ENCODE measurements at places on chromosomes 3 and 15.

- no peak for DNase-seq
These were observed 252.1 kb upstream of the KCNMB2 start for GRCh38 chr3:178284181-178284580.

DNA sequence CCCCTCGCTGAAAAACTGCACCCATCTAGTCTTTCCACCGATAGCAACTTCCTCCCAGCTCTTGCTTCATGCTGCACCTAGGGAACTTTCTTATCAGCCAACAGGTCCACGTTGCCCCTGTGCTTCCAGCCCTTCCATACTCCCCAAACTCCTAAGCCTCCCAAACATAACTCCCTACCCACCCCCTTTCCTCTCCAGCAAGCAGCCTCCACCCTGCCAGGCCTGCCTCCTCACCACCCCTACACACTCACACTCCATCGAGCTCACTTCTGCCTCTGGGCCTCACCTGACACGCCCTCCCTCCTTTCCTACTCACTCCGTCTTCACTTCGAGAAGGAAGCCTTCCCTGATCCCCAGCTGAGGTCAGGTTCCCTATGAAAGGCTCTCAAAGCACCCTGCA lies 8.1 kb downstream of the INSYN1 start:
- no peak for DNase-seq

GRCh38 chr15:101239724-101240136 lies 12.1 kb downstream of the CHSY1 start:
- no peak for DNase-seq

GRCh38 chr15:77032052-77032646 lies 37.2 kb downstream of the PSTPIP1 start:
- DNase-seq, result no peak

DNA sequence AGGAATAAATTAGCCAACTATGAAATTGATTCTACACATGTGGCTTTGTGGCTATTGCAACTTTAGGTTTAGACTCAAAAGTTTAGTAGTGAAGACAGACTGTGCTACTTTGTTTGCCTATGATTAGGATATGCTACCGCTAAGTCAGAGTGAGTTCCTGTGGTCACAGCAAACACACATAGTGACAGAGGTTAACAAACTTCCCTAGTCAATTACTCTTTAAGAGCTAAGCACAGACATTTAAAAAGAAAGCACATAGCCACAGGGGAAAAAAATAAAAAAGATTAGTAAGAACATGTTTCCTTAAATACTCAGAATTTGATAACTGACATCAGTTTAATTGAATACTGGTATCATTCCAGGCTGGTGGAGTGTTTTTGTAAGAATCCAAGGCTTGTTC lies 207.1 kb downstream of the GBE1 start:
- DNase-seq, result no peak

- no peak for DNase-seq
These were observed 39.6 kb downstream of the GPR160 start for GRCh38 chr3:170077361-170077760.

DNA sequence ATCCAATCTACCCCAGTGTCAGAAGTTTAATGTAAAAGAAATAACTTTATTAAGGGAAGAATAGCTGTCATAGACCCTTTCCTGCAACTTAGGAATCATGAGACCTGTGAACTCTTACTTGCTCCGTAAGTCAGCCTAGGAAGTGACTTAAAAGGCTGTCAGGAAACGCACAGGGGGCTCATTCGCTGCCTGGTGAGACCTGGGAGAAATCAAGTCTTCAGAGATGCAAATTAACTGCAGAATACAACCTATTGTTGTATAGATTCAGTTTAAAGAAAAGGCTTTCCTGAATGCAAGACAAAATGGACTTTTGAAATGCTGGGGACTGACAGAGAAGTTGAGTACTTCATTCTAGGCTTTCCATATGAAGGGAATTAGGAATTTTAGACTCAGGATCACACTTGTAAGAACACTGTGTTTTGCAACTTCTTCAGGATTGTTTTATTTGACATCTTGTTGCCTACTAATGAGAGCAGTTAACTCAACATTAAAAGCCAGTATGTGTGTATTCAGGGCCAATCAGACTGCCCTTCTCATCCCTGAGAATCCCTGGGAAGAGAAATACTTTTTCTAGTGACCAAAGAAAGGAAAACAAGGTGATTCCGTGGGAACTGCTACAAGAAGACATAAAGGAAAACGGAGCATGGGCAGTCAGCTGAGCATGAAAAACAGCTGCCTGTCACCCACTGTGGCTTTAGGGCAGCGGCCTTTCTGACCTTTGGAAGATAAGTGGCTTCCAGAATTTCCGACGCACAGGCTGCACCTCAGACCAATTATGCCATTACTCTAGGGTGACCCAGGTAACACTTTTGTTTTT lies 18.5 kb upstream of the DPPA4 start:
- no peak for DNase-seq

DNA sequence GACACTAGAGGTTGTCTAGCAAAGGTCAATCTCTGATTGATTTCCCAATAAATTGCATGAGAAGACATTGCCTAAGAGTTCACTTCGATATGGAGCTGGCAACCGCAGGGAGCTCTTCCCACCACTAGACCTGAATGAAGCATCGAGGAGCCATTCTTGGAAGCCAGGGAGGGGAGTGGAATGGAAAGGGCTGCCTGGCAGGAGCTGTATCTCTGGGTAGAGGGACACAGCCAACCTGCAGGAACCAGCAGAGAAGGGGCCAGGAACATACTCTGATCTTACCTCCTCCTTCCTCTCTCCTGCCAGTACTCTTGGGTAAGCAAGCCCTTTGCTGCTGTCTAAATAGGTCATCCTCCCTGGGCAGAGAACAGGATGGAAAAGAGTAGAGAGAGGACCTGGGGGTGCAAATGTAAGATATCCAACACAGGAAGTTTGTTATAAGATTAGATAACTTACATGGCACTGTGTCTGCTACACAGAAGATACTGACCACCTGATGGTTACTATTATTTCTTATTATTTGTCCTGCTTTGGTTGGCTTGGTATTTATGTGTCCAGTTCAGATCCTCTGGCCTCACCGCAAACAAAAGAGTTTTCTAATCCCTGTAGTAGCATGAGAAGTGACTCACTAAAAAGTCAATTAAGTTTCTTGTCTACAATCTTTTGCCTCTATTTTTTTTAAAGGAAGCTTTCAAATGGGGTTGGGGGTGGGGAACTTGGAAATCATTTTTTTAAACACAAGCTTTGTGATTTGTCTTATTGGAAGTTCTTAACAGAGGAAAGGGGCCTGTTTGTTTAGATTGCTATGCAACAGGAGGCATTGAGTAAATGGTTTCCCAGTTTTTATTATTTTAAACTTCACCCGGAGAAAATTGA lies 156.7 kb upstream of the TSC22D2 start:
- DNase-seq, result no peak

GRCh38 chr3:11591391-11592282 lies 52.1 kb downstream of the VGLL4 start:
- DNase-seq, result no peak

- DNase-seq, result no peak
These were observed 28.1 kb downstream of the DNAJB8 start for GRCh38 chr3:128438488-128439072.

- DNase-seq, result no peak
These were observed 198.7 kb upstream of the CMC1 start for GRCh38 chr3:28042707-28043106.

DNA sequence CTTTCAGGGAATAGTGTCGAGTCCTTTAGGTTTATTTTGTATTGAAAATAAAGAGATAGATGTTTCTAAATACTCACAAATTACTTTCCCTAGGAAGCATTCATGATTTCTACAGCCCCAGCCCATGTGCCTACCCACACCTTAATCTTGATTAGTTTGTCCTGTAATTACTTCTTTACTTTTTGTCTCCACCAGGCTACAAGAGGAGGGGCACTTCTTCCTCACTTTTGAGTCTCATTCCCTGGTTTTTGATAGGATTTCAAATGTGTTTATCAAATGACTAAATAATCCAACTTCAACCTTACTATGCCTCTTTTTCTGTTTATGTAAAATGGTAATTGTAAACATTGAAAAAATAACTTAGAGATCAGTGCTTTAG lies 1.8 kb downstream of the PXK start:
- no peak for DNase-seq

DNA sequence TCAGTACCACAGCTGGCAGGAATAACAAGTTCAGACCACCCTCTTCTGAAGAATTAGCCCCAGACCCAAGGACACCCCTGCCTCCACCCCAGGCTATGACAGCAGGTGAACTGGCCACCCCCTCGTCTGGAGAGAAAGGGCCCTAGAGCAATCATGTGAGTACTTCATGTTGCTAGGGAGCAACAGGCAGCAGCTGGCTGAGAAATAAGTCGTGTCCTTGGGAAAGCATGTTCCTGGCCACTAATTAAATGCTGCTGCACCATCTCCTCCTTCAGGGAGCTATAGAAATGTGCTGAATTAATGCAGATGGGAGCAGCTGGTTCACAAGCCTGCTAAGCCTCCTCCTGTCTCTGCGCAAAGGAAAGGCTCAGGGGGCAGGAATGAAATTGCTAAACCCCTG lies 31.5 kb downstream of the MRPS11 start:
- no peak for DNase-seq

DNA sequence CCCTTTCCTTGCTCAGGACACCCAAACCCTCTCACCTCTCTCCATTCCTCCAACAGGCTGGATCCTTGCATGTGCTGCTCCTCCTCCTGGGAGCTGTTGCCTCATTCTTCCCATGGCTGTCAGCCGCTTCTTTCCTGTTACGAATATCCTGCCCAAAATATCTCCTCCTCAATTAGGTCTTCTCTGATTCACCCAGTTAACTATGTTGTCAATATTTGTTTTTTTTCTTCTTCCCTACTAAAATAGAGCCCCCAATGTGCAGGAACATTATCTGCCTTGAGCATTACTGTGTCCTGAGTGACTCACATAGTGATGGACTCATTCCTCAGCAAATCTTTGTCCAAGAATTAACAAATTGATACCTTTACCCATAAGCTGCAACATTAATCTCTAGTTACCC lies 357.2 kb downstream of the CLSTN2 start:
- no peak for DNase-seq

DNA sequence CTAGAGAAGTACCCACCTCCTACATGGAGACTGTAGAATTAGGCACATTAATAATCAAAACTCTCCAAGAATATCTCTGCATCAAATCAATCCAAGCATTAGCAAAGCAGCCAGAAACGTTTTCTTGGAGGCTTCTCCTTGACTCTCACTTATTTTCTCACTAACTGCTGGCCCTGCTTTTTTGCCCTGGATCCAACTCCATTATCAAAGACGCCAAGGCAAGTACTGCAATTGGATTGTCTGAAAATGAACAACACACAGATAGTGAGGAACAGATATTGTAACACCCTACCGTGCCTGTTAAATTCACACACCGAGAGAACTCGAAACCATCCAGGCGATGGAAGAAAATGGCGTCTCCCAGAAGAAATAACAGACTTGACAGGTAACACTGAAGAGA lies 256.2 kb upstream of the MDFIC2 start:
- no peak for DNase-seq

- DNase-seq, result peak; percentile 47
These were observed 49.6 kb downstream of the SUMF1 start for GRCh38 chr3:4417449-4417848.
